NB4 (cell line): ENCODE measurements at places on chromosomes 2 and 18.

- peak; percentile 96 for DNase-seq
Observed at GRCh38 chr2:112881217-112881985, 29.6 kb upstream of the IL37 start.

DNA sequence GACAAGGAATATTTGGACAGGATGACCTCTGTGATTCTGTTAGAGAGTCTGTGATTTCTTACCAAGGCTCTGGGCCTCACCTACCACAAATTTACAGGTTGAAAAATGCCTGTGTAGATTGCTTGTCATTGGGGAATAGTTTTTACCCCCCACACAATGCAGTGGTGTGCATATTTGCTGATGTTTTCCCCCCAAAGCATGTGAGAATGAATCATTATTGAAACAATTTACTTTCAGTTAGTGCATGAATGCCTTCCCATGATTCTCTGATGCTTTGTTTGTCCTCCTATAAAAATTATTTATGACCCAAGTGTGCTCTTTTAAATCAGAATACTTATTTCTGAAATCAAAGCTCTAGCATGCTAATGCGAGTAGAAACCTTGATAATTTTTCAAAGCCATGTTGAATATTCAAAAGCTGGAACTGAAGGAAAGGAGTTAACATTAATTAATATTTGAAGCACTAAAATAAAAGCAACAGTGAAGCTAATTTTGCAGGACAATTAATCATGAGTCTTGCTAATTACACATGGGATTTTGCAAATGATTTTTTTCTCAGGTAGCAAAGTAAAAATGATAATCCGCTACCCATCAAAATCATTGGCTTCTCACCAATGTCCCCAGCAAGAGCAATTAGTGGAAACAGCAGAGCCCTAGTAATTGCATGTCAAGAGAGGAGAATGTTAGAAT lies 361.2 kb upstream of the HNRNPA3 start:
- DNase-seq = no peak

DNA sequence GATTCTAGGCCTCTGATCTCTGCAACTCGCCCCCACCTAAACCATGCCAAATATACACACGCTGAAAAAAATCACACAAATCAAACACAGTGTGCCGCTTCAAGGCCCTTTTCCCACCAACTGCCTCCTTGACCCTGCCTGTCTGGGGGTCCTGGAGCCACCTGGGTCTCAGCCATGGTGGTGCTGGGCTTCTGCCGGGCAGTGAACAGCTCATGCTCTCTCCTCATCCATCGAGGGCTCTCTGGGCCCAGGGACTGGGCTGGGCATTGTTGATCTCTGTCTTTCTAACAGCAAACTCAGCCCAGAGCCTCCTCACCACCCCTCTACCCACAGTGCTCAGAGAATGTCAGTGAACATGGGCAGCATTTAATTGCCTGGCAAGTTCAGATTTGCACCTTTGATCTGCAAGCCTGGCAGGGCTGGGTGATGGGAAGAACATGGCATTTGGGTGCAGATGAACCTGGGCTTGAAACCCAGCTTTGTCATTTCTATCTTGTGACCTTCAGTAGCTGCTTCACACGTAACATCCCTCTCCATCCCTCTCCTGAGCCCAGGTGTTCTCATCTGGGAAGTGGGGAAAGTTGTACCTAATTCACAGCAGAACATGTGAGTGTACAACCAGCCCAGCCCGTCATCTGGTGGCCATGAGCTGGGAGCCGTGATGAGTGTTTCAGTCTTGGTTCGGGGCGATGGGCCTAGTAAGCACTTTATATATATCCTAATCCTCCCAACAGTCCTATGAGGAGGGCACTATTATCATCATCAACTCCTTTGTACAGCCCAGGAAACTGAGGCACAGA lies 46.1 kb downstream of the SDC1 start:
- no peak for DNase-seq

DNA sequence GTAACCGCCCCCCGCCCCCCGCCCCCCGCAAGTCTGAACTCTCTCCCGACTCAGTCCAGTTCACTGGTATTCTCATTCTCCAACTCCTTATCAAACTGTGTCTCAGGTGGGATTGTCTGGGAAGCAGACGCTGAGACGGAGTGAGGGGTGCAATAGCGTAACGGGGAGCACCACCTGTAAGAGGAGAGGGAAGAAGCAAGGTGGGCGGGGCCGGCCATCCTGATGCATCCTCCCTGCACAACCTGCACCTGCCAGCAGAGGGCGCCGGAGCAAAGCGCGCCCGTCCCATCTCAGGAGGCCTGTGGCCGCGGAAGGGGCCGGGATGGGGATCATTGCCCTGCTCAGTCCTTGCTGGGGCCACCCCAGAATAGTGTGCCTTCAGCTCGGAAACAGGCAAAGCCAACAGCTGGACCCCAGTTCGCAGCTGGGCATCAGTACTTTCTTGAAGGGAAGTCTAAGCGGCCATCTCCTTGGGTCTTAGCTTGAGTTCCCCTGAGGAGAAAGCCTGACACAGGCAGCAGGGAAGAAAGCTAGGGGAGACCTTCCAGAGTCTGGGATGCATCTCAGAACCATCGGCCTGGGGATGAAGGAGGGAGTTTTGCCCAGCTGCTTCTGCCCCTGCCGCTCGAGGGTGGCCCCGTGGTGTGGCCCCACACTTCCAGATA lies 208.0 kb downstream of the TFCP2L1 start:
- peak; percentile 71 for DNase-seq

DNA sequence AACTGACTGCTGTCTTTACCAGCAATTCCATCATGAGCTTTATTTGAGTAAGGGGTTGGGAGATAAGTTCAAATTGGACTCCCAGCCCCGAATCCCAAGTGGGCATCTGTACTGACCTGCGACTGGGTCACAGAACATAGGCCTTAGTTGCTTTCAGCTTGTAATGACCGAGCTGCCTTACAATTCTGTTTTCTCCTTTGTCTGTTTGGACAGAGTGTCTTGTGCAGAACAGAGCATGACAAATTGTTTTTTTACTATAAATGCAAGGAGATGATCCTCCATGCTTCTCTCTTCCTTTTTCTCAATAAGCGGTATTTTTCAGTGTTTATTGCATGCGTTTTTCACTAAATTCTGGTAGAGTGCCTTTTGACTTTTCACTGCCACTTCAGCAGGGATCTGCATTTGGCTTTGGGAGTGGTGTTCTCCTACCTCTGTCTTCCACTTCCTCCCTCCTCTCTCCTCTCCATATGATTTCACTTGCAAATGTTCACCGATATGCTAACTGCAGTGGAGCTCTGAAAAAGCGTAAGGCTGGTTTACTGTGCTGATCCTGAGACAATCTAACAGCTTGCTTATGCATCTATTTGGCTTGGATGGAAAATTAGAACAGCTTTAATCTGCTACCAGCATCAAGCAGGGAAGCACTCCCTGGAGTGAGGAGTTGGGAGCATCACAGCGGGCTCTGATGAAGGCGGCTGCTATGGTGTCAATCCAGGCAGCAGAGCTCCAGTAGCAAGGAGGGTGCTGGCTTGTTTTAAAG lies 158.8 kb upstream of the SMIM21 start:
- no peak for DNase-seq

GRCh38 chr2:96082211-96083063 lies 33.9 kb downstream of the ADRA2B start:
- DNase-seq = no peak

- DNase-seq = no peak
Observed at GRCh38 chr2:709138-709765, 32.0 kb upstream of the TMEM18 start.

GRCh38 chr2:174753038-174753633 lies 11.1 kb downstream of the CHRNA1 start:
- DNase-seq = no peak

DNA sequence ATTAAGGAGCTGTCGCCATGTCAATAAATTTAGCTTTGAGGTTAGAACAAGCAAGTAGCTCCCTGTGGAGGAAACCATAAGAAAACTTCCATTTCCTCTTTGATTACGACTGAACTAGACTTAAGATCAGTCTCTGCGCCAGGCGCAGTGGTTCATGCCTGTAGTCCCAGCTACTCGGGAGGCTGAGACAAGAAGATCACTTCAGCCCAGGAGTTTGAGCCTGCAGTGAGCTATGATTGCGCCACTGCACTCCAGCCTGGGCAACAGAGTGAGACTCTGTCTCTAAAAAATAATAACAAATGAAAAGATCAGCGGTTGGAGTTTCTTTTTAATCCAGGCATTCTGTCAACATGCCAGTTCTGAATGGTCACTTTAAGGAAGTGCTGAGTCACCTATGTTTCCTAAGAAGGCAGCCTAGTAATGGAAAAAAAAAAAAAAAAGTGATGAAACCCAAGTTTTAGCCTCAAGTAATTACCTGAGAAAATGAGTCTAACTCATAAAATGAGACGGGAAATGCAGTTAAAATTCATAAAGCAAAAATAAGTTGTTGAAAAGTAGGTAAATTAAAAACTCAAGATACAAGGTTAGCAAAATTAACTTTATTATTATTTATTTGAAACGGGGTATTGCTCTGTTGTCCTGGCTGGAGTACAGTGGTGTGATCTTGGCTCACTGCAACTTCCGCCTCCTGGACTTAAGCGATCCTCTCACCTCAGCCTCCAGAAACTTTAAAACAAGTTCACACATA lies 10.2 kb downstream of the C18orf32 start:
- peak; percentile 81 for DNase-seq

GRCh38 chr2:108965540-108966289 lies 23.3 kb downstream of the EDAR start:
- no peak for DNase-seq

- DNase-seq = no peak
Observed at GRCh38 chr2:23587341-23587880, 202.4 kb downstream of the KLHL29 start.

DNA sequence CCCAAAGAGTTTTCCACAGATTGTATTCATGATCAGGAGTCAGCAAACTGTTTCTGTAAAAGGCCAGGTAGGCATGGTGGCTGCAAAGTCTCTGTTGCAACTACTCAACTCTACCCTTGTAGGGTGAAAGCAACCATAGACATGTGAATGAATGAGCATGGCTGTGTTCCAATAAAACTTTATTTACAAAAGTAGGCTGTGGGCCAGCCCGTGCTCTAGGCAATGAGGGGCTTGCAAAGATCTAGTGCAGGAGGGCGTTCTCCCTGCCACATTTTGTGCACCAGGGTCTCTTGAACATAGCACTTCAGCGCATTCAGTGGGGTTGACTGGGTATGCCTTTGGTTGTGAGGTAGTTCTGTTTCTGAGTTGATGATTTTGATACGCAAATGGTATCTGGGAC lies 85.8 kb downstream of the ST6GAL2 start:
- no peak for DNase-seq

DNA sequence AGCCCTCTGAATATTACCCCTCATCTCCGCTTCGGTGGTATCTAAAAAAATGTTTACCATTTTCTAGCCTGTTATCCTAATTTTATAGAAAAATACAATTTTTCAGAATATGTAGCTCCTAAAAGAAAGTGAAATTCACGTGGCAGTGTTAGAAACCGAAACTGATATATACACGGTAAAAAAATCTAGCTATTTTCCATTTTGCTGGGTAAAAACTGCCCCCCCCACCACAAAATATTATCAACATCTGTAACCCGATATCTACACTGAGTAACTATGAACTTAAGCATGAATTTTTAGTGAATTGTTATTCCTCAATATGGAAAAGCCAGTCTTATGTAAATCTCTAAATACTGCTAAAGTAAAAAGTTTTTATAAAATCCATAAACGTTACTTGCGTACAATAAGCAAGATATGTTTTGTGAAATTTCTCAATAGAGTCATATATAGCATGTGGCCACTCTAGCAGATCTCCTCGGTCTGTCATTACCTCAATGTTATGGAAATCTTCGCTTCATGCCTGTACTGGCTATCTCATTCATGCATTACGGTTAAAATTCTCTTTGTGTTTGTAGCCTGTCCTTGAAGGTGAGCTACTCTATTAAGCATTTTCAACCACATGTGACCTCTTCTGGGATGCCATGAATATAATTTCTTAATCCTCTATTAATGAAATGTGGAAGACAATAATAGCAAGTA lies 524.2 kb downstream of the TRIB2 start:
- no peak for DNase-seq

DNA sequence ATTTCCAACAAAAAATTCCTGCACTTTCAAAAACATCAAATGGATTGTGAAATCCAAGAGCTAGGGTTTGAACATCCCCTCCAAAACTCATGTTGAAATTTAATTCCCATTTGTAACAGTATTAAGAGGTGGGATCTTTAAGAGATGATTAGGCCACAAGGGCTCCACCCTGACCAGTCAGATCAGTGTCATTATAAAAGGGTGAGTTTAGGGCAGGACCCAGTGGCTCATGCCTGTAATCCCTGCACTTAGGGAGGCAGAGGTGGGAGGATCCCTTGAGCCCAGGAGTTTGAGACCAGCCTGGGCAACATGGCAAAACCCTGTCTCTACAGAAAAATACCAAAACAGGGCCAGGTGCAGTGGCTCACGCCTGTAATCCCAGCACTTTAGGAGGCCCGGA lies 8.9 kb downstream of the GTF3C2 start:
- DNase-seq = no peak

GRCh38 chr2:28463211-28463816 lies 32.5 kb upstream of the PLB1 start:
- DNase-seq = no peak

DNA sequence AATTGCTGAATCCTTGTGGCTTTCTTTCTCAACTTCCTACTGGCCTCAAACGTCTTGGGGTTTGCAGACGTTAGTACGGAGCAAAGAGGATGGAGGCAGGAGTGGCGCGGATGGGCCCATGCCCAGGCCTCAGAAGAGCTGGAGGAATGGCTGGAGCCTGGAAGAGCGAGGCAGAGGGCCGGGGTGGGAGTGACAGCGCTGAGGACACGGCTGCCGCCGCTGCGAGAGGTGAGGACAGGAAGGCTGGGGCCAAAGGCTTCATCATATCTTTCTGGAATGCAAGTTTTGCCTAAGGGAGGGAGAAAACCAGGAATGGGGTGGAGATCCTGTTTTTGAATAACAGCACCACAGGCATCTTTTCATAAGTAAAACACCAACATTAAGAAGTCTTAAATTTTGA lies 178.5 kb upstream of the SESTD1 start:
- DNase-seq = peak; percentile 3

DNA sequence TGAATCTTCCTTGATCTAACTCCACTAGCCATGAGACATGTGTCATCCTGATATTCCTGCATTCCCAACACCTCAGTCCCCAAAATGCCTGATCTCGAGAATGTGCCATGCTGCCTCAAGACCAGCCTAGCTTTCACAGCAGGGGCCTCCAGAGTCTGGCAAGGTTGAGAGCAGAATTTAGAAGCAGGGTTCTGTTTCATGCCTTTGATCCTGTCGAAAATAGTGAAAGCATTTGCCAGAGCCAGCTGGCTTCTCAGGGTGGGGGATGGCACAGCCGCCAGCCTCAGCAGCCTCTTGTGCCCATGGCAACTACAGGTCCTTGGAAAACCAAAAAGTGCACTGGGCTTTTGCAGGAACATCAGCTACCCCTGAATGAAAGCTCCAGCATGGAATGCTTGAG lies 143.5 kb downstream of the RTN4 start:
- DNase-seq = no peak

DNA sequence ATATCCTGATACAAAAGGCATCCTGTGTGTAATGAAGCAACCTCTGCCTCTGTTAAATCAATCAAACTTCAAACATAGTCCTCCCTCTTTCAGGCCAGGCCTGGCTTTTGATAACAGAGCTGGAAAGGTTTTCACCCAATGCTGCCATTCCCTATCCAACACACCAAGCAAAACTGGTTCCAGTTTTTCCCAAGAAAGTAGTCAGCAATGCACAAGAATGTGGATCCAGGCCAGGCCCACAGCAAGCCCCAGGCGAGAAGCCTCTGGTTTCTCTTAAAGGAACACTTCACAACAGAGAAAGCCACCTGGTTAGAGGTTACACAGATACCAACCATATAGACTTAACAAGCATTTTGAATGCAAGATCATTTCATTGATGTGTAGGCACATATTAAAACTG lies 49.2 kb upstream of the CCDC150 start:
- no peak for DNase-seq
